Immature natural killer cell (primary cell): ENCODE measurements at places on chromosomes 2 and 18.

DNA sequence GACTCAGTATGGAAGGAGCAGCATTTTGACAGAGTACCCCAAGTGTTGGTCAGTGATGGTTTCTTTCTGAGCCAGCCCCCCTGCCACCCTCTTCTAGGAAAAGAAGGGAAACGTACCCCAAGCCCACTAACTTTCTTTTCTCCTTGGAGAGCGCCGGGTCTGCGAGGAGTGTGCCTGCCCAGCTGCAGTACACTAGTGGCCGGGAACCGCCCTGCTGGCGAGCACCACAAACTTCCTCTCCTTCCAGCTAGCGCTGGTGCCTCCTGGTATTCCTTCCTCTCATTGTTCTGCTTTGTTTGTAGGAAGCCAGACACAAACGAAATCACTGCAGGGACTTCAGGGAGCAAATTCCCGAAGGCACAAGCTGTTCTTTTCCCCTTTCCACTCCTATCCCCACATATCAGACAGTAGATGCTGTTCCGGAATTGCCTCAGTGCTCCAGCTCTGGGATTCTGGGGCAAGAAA is 1.8 kb downstream of the CCDC85A start:
- no peak for DNase-seq

- no peak for DNase-seq
These were observed 39.9 kb upstream of the TSPYL6 start for GRCh38 chr2:54295911-54296310.

GRCh38 chr2:54531558-54531957 is 75.4 kb downstream of the SPTBN1 start:
- DNase-seq, result no peak

GRCh38 chr2:202237787-202238233 is 587 bp downstream of the SUMO1 start:
- DNase-seq, result no peak

- no peak for DNase-seq
These were observed 89.6 kb upstream of the UBE2E3 start for GRCh38 chr2:180890781-180891180.

- DNase-seq, result no peak
These were observed 45.2 kb upstream of the ASB1 start for GRCh38 chr2:238381341-238382115.

- no peak for DNase-seq
These were observed 218.9 kb downstream of the PARD3B start for GRCh38 chr2:204763974-204764703.

DNA sequence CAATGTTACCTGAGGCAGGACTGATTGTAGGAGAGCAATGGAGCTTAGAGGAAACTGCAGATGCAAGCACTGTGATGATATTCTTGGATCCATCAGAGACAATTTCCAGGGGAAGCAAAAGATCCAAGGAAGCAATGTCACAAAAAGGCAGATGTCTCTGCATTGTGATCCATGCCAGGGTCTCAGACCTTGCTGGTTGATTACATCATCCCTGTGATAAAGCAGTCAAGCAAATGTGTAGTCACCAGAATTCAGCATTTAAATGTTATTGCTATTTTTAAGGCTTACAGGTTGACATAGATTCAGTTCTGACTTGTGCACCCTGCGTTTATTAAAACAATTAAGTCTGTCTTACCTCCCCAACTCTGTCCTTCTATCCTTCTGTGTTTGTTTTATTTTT is 56.8 kb upstream of the CCDC85A start:
- no peak for DNase-seq

DNA sequence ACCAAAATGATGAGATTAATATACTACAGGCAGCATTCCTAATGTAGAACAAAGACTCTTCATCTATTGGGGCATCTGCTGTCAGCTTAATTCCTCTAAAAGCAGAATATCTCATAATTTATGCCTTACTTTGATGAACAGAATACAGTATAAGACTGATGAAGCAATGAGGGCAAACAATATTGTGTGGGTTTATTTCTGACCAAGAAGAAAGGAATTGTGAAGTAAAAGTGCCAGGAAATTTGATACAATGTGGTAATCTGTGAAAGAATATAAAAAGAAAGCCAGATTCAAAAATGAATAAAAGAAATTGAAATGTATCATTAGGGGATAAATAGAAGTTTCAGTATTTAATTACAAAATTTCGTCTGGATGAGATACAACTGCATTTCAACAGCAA is 78.8 kb upstream of the TTC21B start:
- DNase-seq, result no peak

DNA sequence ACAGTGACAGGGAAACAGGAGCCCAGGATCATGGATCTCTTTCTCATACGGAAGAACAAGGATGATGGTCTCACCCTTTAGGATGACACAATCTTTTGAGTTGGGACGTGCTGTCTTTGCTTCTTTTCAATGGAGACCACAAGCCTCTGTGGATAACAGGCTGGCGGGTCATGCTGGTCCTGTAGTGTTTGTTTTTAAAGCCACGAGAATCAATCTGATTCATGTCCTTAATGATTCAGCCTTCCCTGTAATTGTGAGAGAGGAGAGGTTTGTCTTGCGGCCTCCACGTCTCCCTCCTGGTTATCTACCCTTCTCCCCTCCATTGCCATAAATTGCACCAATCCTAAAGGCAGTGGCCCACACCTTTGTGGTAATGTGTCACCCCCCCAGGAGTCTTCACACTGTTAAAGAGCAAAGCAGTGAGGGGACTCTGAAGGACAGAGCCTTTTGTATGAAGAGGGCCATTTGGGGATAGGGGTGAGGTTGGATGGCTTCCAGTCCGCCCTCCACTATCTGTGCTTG is 87.7 kb upstream of the TGFA start:
- DNase-seq, result no peak

DNA sequence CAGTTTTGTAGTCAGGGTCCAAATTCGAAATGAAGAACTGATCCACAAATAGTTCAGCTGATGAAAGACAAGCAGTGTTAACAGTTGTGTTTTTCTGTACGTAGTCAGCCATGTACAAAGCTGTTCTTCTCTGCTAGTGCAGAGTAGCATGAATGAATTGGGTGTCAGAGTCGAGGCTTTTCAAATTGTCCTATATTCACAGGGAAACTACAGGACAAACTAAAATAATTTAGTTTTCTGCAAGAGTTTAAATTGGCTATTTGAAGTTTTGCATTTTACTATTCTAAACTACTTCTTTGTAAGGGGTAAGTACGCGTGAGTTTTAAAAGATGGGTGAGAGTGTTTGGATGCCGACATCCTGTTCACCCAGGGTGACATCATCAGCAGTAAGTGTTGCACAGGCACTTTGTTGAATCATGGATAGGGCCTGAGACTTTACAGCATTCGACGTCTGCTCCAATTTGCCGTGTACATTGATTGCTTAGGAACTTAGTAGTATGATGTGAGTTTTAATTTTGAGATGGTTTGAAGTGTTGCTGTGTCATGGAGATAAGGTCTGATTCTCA is 147.2 kb upstream of the NFATC1 start:
- no peak for DNase-seq

DNA sequence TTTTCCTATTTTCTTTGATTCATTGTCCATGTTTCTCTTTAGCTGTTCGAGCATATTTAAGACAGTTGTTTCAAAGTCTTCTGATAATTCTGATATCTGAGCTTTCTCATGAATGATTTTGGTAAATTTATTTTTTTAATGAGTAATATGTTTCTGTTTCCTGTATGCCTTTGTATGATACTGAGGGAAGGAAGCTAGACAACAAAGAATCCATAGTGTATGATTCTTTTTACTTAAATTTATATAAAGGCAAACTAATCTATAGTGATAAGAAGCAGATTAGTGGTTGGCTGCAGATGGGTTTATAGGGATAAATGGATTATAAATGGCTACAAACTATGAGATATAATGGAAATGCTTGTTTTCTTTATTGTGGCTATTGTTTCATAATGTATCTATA is 352.7 kb upstream of the CDH2 start:
- no peak for DNase-seq

- DNase-seq, result no peak
These were observed 2.1 kb upstream of the PCBP1 start for GRCh38 chr2:70084973-70085710.

DNA sequence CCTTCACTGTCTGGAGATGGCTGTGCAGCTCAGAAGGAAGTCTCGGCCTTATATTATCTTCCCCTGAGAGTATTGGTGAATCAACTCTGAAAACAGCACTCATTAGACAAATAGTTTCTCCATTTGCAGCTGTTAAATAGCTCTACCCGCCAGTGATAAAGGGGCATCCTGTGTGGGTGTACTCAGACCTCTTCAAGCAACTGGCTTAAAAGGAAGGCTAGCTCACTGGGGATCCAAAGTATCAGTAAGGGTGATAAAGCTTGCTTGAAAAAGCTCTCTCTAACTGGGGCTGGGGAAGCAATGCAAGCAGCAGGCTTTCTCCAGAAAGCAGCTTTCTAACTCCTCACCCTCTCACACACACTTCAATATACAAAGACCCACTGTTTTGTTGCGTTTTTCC is 64.9 kb upstream of the PSMD14 start:
- no peak for DNase-seq

DNA sequence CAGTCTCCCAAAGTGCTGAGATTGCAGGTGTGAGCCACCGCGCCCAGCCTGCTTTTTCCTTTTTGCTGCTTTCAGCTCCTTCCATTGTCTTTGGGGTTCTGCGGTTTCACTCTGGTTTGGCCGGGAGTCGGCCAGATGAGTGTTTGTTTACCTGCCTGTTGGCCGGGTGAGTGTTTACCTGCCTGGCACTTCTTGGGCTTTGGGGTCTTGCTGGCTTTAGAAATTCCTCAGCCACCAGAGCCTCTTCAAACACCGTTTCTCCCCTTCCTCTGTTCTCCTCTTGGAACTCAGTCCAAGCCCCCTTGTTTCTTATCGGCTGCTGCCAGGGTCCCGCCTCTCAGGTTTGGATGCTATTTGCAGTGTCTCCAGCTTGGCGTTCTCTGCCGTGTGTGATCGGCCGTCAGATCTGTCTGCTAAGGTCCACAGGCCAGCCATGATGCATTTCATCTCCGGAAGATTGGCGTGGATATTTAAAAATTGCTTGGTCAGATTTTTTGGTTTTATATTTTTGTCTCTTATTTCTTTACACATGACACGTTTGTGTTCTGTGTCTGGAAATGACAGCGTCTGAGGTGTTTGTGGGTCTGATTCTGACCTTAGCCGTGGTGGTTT is 14.2 kb upstream of the GAL3ST2 start:
- DNase-seq, result no peak

DNA sequence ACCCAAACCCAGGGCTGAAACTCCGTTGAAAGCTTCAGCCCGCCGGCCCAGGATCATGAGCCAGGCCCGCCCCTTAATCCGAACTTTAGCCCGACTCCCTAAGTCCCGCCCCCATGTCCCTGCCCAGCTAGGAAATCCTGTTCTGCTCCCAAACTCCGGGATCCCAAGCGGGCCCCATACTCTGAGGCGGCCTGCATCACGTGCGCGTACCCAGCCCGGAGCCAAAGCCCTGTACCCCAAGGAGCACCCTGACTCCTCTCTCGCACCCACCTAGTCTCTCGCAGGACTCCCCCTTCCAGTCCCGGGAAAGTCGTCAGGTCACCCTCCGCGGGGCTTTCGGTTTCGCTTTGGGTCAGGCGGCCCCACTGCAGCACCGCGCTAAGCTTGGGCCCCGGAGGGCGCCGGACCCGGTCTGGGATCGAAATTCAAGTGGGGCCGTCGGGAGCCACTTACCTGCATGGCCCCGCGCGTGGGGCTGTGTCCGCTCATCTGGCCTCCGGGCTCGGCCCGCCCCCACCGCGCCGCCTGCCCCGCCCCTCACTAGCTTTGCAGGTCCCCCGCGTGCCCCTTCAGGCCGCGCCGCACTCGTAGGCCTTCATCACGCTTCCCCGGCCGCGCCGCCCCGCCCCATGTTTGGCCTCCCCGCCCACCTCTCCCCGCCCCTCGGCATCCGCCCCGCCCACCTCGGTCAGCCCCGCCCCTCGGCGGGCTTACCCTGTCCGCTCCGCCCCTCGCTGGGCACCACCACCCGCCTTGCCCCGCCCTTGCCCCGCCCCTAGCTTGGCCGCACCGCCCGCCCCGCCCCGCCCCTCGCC is at the start of gene DNPEP:
Gene DNPEP, minus strand, starts transcription at position 607 of the 815 bp plus-strand sequence. Its CDS starts 118 bp downstream, at position 489.
- DNase-seq, result peak; percentile 93

- DNase-seq, result no peak
These were observed 64.4 kb downstream of the LCLAT1 start for GRCh38 chr2:30511122-30512083.

GRCh38 chr2:181046833-181047232 is 66.4 kb downstream of the UBE2E3 start:
- no peak for DNase-seq

DNA sequence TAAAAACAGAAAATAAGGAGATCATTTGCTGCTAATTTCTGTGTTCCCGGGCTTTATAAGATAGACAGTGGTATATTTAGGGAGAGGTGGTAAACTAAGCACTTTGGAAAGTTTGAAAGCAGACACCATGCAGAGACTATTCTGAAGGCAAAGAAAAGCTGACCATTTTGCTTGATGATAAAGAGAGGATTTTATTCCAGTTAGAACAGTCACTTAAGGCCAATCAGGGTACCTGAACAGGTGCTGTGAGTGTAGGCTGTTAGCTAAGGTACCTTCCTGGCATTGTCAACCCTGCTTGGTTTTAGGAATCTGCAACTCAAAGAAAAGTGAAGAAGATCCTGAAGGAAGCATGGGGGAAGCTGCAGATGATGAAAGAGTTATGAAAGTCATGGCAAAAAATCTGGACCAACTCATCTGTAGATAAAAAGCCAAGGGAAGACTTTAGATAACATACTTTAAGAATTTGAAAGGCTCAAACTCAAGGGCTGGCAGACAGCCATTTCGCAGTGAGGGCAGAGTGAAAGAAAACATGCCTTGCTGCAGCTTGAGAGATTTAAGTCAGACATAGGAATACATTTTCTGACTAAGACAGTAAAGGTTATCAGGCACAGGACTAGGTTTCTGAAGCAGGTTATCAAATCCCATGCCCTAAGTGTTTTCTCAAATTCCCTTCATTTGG is 80.1 kb upstream of the ARL5A start:
- DNase-seq, result no peak

GRCh38 chr2:65278531-65278981 is 50.9 kb downstream of the ACTR2 start:
- DNase-seq, result no peak

- DNase-seq, result no peak
These were observed 12.0 kb upstream of the CEP68 start for GRCh38 chr2:65044097-65044735.

- DNase-seq, result no peak
These were observed 113.6 kb downstream of the BABAM2 start for GRCh38 chr2:28004086-28004485.

DNA sequence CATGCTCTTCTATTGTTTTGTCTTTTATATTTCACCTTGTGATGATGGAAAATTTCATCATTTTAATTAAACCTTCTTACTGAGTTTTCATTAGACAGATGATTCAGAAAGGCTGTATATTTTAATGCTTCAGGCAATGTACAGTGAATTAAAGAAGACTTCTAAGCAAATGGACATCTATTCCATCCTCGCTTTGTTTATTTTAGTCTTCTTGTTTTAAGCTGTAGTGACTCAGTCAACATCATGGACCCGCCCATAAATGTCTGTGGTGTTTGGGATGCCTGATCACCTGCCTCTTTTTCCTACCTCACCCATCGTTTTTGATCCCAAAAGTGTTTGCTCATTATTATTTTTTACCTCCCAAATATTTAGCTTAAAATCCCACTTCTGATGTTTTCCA is 43.1 kb downstream of the KYNU start:
- no peak for DNase-seq

- no peak for DNase-seq
These were observed 60.5 kb downstream of the PMAIP1 start for GRCh38 chr18:59960272-59960671.

- no peak for DNase-seq
These were observed 25.1 kb downstream of the CIB4 start for GRCh38 chr2:26615860-26616705.
